ENCODE measurements at places on chromosomes 16 and 17.

DNA sequence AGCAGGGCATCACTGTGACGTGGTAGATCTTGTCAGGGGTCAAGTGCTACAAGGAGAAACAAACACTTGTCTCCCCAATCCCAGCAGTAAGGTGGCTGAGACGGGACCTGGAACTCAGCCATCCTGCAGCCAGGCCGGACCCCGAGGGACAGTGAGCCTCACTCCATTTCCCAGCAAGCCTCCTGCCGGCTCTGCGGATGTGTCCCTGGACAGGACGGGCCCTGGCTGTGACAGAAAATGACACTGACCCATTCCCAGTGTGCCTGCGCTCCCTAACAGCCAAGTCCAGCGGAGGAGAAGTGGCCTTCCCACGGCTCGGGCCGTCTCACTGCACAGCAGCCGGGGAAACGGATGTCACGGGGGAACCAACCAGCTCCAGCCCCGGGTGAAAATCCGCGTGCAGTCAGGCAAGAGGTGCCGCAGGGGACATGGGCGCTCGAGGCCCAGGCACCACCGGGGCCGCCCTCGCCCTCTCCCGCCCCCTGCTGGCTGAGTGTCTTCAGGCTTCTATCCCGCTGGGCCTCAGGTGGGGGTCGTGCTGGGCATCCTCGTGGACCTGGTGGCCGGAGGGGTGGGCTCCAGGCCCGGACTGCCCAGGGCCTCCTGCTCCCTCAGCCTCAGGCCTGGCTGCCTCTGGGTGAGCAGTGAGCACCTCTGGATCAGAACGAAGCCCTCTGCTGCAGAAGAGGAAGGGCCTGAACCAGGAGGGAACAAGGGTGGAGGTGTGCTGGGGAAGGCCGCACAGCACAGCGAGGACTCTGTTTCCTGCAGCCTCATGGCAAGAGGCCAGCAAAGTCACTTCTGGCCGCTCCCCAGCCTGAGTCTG, 6.7 kb downstream of the HAGHL start:
- no peak for DNase-seq

DNA sequence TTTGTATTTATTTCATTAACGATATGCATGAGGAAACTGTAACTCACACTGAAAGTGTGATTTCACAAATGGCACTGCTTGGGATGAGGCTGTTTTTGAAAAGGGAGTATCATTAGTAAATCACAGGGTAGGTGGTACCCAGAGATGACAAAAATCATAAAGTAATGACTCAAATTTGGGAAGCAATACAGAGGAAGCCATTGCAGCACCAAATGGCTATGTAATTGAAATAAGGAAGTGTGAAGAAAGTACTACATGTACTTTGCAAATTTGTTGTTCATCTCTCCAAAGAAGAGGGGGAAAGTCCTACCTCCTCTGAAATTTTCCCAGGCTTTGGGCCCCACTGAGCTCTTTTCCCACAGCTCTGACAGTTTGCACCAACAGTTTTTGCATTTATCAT, 12.3 kb upstream of the ABCC12 start:
- peak; percentile 78 for DNase-seq

- DNase-seq, result no peak
Measured at GRCh38 chr17:13973960-13974651, 95.2 kb upstream of the COX10 start.

DNA sequence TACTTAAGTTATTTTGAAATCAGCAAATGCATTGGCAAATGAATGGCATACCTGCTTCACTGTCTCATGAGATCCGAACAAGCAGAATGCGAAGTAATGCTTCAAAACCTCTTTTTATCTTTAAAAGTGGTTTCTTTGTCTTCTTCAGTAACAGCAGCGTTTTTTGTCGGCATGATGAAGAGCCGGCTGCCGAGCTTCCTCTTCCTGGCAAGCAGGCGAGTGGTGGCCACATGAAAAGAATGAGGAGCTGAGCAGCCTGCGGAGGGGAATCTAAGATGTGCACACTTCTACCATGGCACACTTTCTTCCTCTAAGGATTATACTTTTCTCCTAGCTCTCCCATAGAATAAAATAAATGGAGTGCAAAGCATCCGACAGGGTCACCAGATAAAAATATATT, 42.4 kb upstream of the AKTIP start:
- DNase-seq, result no peak

DNA sequence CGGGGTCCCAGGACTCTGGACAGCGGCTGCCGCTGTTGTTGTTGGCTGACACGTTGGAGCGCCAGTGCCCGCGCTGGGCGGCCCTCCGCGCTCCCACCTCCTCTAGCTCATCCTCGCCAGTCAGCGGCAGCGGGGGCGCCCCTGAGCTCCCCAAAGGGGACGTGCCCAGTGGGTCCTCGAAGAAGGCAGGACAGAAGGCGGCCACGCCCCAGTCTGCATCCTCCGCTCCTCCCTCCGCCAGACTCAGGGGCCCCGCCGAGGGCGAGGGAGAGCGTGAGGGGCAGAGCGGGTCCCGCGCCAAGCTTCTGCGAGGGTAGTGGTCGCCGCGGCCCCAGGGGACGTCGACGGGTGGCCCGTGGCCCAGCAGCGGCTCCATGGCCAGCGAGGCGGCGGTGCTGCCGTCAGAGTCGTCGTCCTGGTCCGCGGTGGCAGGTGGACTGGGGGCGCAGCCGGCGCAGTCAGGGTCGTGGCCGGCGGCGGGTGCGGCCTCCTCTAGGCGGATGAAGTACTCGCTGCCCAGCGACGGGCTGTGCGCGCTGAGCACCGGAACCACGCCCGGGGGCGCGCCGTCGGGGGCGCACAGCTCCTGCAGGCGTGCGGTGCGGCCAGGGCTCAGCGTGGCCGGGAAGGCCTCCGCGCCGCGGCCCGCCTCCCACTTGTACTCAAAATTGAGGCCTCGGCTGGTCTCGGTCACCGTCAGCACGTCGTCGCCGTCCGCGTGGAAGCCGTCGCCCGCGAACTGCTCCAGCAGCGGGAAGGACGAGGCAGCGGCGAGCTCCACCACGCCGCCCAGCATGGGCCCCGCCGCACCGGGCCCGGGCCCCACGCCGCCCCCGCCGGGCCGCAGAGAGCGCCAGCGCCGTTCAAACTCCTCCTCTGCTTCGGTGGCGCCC, 43.2 kb upstream of the PVALEF start:
- no peak for DNase-seq

DNA sequence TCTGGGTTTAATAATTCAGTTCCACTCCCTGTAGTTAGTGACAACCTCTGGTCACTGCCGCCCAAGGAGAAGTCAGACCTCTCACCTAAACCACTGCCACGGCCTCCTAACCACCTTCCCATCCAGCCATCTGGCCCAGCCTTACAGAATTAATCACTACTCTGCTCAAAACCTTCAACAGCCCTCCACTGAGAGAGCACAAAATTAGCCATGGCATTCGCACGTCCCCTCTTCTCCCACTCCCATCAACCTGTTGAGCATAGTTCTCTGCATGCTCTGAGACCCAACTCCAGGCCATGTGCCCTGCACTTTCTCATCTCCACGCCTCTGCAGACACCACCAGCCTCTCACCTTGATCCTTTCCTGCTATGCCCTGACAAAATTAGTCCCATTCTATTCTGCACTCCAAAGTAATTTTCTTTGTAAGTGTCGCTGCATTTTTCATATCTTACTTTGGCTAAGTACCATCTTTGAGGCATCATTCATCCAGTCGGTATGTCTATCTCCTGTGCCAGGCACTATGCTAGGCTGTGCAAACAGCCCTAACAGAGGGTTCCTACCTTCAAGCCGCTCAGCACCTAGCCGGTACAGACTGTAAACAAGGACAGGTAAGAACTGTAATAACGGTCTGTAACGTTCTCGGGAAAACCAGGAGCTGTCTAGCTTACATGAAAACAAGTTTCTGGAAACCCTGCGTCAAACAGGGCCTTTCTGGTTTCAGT, 963 bp downstream of the COPRS start:
- DNase-seq, result no peak

GRCh38 chr17:9414471-9414870, 161.1 kb downstream of the STX8 start:
- no peak for DNase-seq

DNA sequence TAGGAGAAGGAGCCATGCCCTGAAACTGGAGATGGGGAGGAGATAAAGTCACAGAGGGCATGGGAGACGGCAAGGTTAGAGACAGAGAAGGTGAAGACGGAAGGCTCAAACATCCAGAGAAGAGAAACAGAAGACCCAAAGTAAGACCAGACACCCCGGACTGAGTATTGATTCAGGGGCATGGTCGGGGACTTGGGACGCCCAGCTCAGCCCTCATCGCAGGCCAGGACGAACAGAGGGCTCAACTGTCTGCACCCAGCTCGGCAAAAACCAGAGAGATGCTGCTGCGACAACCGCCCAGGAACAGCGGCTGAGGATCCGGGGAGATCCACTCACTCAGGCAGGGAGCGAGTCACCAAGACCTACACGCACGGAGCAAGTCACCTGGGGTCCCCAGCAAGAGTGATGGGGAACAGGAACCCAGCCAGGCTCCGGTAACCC, 999 bp downstream of the XYLT1 start:
- DNase-seq, result no peak

DNA sequence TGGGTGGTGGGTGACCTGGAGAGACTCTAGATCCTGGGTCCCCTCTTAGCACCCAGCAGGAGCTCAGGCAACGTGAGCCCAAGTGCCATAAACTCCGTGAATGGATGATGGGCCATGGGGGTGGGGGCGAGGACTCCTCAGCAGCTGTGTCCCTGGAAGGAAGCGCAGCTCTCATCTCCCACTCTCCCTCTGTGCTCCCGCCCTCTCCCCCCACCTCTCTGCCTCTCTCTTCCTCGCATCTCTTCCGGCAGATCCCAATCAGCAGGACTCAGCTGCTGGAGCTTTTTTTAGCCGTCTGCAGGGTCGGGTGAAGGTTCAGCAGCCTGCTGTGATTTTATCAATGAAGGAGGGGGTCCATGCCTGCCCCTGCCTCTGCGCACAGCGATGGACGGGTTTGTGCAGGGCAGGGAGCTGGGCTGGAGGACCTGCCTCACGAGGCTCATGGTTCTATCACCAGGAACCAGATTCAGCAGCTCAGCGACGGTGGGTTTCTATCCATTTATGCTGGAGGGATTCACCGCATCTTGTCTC, 8.3 kb downstream of the CCR7 start:
- no peak for DNase-seq

- no peak for DNase-seq
Measured at GRCh38 chr16:88686062-88686438, 257 bp downstream of the SNAI3 start.

DNA sequence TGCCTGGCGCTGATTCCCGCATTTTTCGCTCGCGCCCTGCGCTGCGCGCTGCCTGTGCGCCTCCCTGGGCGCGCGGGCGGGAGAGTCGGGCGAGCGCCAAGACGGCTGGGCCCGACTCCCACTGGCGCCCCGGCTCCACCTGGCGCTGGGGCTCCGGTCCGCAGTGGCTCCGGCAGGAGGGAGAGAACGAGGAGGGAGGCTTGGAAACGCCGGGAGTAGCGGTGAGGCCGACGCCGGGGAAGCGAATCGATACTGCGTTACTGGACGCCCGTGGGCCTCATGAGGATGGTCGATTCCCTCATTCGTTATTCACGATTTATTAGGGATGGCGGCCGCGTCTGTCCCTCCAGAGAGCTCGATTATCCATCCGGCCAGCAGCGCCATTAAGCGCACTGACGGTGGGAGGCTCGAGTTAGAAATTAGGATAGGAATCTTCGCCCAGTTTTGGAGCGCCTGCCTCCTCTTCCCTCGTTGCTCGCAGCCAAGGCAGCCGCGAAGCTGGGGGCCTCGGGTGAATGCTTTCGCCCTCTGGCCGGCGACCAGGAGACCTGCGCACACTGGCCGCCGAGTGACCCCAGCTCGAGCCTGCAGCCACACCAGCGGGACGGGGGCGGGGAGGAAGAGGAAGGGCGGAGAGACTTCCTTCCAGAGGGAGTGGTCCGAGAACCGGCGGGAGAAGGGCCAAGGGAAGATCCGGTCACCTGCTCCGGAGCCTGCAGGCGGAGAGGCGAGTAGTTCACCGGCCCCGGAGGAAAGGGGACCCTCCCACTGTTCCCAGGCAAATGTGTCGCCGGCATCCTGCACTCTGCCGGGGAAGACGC, 1.3 kb upstream of the PCGF2 start:
- DNase-seq, result peak; percentile 63

- peak; percentile 55 for DNase-seq
Measured at GRCh38 chr16:67562918-67563707, 787 bp downstream of the CTCF start.

- DNase-seq, result no peak
Measured at GRCh38 chr16:84088695-84089395, 27.9 kb downstream of the MBTPS1 start.

GRCh38 chr17:69954241-69954925, 120.6 kb upstream of the KCNJ16 start:
- DNase-seq, result no peak

- DNase-seq, result no peak
Measured at GRCh38 chr17:60481604-60482003, 44.4 kb downstream of the APPBP2 start.

- DNase-seq, result no peak
Measured at GRCh38 chr17:42155614-42156045, 841 bp upstream of the RAB5C start.

GRCh38 chr16:29993191-29993902, 2.1 kb downstream of the HIRIP3 start:
- DNase-seq, result no peak

- no peak for DNase-seq
Measured at GRCh38 chr16:49672753-49673152, 183.2 kb downstream of the ZNF423 start.

GRCh38 chr17:56886288-56886731, 27.5 kb downstream of the TRIM25 start:
- no peak for DNase-seq

DNA sequence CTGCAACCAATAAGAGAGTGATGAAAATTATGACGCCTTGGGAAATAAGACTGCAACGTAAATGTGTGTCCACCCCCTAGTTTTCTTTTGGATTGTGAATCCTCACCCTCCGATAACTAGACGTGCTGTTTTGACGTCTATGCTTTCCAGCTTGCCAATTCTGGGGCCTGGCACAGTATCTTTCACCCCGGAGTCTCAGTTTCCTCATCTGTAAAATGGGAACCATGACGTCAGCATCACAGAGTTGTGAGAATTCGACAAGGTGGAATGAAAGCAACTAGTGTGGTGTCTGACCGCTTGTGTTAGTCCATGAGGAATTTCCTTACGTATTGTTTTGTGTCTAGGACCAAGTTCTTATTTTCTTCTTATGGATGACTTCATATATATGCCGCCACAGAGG, 37.7 kb downstream of the WWOX start:
- no peak for DNase-seq

DNA sequence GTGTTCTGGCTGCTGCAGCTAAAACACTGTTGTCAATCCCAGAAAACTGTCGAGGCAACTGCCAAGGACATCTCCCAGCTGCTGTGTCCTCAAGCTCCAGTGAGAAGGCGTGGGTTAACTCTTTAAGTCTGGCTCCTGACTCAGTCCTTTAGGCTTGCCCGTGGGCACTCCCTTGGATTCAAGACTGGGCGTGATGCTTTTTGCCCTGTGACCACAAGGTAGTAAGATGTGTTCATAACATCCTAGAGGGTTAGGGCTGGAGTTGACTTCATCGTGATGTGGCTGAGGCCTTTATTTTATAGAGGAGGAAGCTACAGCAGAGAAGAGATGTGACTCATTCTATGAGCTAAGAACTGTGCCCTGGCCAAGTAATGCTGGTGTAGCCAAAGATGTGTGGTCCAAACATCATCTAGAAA, 50.9 kb upstream of the TEKT3 start:
- no peak for DNase-seq
